Pulmonary artery endothelial cell (primary cell): ENCODE measurements at places on chromosomes 16 and 17. TPM values are rescaled to one million over a fixed set of nuclear protein-coding genes. Genes with fewer than 3 reads are reported as not detected.

ITGB4 gene
- 6.9 and 14.2 TPM in 2 replicates for total RNA-seq

PYDC1 gene
- total RNA-seq = not detected in 2 replicates

SUPT4H1 gene
- 39.5 and 51.4 TPM in 2 replicates for total RNA-seq

CDK5R1 gene
- 1.8 and 2.7 TPM in 2 replicates for total RNA-seq

CHAD gene
- total RNA-seq = not detected in 2 replicates
